ENCODE measurements at places on chromosomes 5 and 9. TPM values are rescaled to one million over a fixed set of nuclear protein-coding genes. Genes with fewer than 3 reads are reported as not detected.

GRCh38 chr5:122310889-122311288 is 1.1 kb upstream of the SNCAIP start:
- H3K27me3 ChIP-seq: peaks cover 26% of the 10 kb centered on the region
- no peaks in the 10 kb centered on the region for H3K36me3 ChIP-seq
- H3K27ac ChIP-seq: no peak overlapping the region
- H3K4me3 ChIP-seq: no peak overlapping the region

DNA sequence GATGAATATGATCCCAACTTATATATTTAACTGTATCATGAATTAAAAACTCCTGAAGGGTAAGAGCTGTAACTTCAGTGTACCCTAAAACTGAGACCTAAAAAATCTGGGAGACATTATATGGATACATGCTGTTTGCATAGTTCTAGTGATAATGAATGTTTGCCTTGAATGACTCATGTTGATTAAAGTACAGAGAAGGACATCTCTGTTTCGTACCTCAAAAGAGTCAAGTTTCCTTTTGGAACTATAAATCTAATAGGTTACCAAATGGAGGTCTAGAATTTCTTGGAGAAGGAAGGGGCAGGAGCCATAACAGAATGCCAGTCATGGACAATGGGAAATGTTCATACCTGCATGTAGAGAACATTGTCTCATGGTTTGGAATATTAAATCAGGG is 168.1 kb downstream of the SNCAIP start:
- no peaks in the 10 kb centered on the region for H3K36me3 ChIP-seq
- no peak for DNase-seq
- no peaks in the 10 kb centered on the region for H3K4me1 ChIP-seq
- H3K4me3 ChIP-seq: no peak overlapping the region

GRCh38 chr5:65020492-65020891 is 251.8 kb downstream of the CWC27 start:
- no peaks in the 10 kb centered on the region for H3K27me3 ChIP-seq
- H3K4me3 ChIP-seq: no peak overlapping the region
- no peaks in the 10 kb centered on the region for H3K36me3 ChIP-seq
- H3K4me1 ChIP-seq: no peaks in the 10 kb centered on the region
- no peak overlapping the region for H3K27ac ChIP-seq

DNA sequence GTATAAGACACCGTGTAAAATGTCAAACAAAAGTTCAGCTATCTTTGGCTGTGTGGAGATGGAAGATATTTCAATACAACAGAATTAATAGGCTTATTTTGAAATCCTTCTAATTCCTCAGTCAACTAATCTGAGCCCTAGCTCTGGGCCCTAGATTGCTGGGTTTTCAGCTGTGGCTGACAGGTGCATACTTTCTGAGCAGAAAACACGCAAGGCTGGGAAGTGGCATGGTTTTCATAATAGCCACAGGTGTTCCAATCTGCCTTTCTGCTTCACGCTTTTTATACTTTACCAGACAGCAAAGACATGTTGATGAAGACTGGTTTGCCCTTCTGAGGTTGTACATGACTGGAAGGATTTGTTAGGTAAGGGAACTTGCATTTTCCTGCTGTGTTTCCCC is 20.7 kb upstream of the XPA start:
- H3K4me1 ChIP-seq: no peaks in the 10 kb centered on the region
- no peak for DNase-seq
- H3K36me3 ChIP-seq: no peaks in the 10 kb centered on the region
- no peak overlapping the region for H3K27ac ChIP-seq
- no peak overlapping the region for H3K4me3 ChIP-seq
- no peaks in the 10 kb centered on the region for H3K27me3 ChIP-seq

- H3K4me3 ChIP-seq: no peak overlapping the region
- no peak overlapping the region for H3K27ac ChIP-seq
- no peaks in the 10 kb centered on the region for H3K27me3 ChIP-seq
These were observed 17.3 kb upstream of the ZNF474 start for GRCh38 chr5:122112063-122112462.

- peak overlapping the region; percentile 78 for H3K27ac ChIP-seq
- H3K27me3 ChIP-seq: no peaks in the 10 kb centered on the region
- H3K4me3 ChIP-seq: peak overlapping the region; percentile 8
- DNase-seq: no peak
These were observed 41.6 kb upstream of the EQTN start for GRCh38 chr9:27338527-27338903.

- peak overlapping the region; percentile 97 for H3K4me3 ChIP-seq
- no peaks in the 10 kb centered on the region for H3K27me3 ChIP-seq
- H3K36me3 ChIP-seq: peaks cover 10% of the 10 kb centered on the region
- peak; percentile 61 for DNase-seq
These were observed 547 bp downstream of the CLTA start for GRCh38 chr9:36191290-36191645.

DNA sequence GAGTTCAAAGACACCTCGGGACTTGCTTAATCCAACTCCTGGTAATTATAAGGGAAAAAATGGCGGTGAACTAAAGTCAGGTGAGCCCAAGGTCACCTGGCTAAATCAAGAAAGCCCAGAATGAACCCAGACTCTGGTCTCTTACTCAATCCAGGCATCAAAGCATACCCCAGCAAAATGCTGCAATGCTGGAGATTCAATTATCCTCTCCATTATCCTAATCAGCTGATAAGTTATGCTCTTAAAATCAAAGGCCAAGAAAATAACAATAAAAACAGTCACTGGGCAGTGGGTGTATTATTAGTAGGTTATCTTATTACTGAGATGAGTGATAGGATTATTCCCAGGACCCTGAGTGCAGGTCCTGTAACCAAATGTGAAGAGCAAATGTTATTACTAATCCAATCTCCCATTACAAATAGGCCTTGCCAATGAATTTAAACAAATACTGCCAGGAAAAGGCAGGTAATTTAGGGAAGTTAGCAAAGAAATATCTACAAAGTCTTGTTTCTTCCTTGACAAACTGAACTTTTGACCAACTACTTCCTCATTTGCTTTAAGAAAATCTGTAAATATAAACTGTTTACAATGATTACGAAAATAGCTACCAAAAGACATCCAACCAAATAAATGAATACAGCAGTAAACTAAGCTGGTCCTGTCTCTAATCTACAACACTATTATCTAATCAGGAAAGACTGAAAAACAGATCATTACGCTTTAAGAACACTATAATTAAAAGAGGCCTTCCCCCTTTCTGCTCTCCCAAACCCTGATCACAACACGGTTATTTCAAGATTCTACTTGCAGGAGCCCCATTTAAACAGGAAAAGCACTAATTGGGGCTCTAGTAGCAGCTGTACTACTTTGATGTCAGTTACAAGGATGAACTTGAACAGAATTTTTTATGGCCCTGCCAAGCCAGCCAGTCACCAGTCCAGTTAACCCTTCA is 103.2 kb downstream of the MED27 start:
- H3K27me3 ChIP-seq: no peaks in the 10 kb centered on the region
- peaks cover 20% of the 10 kb centered on the region for H3K4me1 ChIP-seq
- no peaks in the 10 kb centered on the region for H3K36me3 ChIP-seq
- H3K4me3 ChIP-seq: no peak overlapping the region

DNA sequence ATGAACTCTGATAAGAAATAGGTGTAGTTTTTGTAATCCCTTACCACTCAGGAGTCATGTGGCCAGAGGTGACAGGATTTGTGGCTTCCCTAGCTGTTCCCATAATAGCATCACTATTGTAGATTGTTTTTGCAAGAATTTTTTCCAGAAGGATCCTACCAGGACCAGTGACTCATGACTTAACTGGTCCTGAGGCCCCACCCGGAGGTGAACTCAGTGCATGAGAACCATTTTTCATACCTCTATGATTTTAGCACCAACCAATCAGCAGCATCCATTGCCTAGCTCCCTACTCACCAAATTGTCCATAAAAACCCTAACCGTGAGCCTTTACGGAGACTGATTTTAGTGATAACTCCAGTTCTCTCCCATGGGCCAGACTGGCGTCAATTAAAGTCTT is 484.8 kb downstream of the PSAT1 start:
- no peak overlapping the region for H3K4me3 ChIP-seq
- no peak for DNase-seq
- no peaks in the 10 kb centered on the region for H3K36me3 ChIP-seq
- no peak overlapping the region for H3K27ac ChIP-seq
- no peaks in the 10 kb centered on the region for H3K27me3 ChIP-seq
- no peaks in the 10 kb centered on the region for H3K4me1 ChIP-seq

DNA sequence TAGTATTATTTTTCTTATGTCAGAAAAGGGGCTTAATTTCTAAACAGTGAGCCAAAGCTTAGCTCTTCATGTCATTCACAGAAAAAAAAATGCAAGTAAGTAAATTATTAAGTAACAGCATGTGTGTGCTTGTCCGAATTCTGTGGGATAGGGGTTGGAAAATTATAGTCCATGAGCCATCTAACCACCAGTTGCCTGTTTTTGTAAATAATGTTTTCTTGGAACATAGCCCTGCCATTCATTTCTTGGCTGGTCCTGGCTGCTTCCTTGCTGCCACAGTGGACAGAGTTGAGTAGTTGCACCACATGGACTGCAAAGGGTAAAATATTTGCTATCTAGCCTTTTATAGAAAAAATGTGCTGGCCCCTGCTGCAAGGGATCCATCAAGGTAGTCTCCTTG is 513.7 kb upstream of the WWC1 start:
- no peak overlapping the region for H3K27ac ChIP-seq
- no peak for DNase-seq
- H3K36me3 ChIP-seq: no peaks in the 10 kb centered on the region
- H3K4me3 ChIP-seq: no peak overlapping the region

- peaks cover 6% of the 10 kb centered on the region for H3K4me1 ChIP-seq
- no peak overlapping the region for H3K4me3 ChIP-seq
- H3K27ac ChIP-seq: peak overlapping the region; percentile 68
- no peak for DNase-seq
- H3K36me3 ChIP-seq: no peaks in the 10 kb centered on the region
- no peaks in the 10 kb centered on the region for H3K27me3 ChIP-seq
These were observed 60.9 kb upstream of the GNE start for GRCh38 chr9:36319183-36319582.

DNA sequence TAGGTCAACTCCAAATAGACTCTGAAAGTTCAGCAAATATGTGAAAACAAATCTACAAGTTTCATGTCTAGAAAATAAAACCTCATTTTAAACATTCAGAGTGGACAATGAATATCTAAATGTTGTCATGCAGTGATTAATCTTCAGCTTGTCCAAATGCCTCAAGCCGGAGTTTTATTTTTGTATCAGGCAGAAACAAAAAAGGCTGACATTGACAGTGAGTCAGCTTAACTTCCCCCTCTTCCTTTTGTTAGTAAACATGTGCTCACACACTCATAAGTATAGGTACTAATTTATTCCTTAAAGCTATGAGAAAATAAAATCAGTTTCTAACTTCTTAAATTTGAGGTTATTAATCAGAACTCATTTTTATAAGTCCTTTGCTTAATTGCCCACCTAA is 467.9 kb upstream of the DAB2 start:
- H3K27ac ChIP-seq: no peak overlapping the region
- H3K36me3 ChIP-seq: no peaks in the 10 kb centered on the region
- DNase-seq: no peak
- no peaks in the 10 kb centered on the region for H3K4me1 ChIP-seq

- peak overlapping the region; percentile 4 for H3K4me3 ChIP-seq
- no peak for DNase-seq
- peaks cover 36% of the 10 kb centered on the region for H3K4me1 ChIP-seq
- no peaks in the 10 kb centered on the region for H3K27me3 ChIP-seq
These were observed 29.8 kb upstream of the SEC16A start for GRCh38 chr9:136512651-136513071.

DNA sequence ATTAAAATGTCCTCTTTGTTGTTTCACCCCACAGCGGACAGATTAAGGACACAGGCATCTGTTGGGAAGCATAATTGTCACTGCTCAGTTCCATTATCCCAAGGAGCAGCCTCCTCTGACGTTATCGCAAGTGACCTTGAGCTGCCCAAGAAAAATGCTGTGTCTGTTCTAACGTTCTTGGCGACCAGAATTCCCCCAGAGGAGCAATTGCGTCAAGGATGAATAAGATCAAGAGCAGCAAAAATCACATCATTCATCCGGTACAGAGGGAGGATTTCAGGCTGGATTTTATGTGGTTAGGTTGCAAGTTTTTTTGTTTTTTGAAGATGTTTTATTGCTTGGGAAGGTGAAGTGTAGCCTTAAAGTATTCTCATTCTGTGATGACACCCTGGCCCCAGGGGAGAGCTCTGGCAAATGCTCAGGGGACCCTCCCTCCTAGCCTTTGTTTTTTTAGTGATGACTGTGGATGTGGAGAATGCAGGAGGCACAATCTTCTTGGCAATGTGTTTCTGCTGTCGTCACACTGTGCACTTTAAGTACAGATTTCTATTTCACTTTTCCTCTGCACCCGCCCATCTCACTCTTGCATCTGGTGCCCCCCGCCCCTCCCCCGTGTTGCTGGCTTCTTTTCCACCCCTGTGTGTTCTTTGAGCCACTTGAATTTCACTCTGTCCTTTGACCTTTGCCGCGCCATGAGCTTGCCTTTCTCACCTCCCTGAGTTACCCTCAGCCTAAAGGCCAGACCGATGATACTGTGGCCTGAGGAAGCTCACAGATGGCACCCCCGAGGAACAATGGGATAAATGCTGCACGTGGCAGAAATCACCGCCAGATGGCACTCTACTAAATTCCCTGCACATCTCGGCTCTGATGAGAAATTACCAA is 308.5 kb downstream of the RAB3C start:
- H3K4me1 ChIP-seq: peaks cover 16% of the 10 kb centered on the region
- DNase-seq: peak; percentile 57
- peak overlapping the region; percentile 67 for H3K27ac ChIP-seq
- H3K4me3 ChIP-seq: no peak overlapping the region
- no peaks in the 10 kb centered on the region for H3K27me3 ChIP-seq

GRCh38 chr9:90132866-90133265 is 509.8 kb downstream of the DIRAS2 start:
- H3K36me3 ChIP-seq: no peaks in the 10 kb centered on the region
- no peak for DNase-seq

- peaks cover 5% of the 10 kb centered on the region for H3K4me1 ChIP-seq
- no peaks in the 10 kb centered on the region for H3K27me3 ChIP-seq
- H3K36me3 ChIP-seq: no peaks in the 10 kb centered on the region
- no peak overlapping the region for H3K4me3 ChIP-seq
These were observed 235.2 kb downstream of the NR3C1 start for GRCh38 chr5:143168171-143168741.

GRCh38 chr9:35962126-35962906 is 4.4 kb upstream of the OR2S2 start:
- no peak overlapping the region for H3K4me3 ChIP-seq
- no peak for DNase-seq
- no peaks in the 10 kb centered on the region for H3K4me1 ChIP-seq
- no peaks in the 10 kb centered on the region for H3K27me3 ChIP-seq
- H3K36me3 ChIP-seq: no peaks in the 10 kb centered on the region

PCDHB5 gene
- total RNA-seq: 1.8 TPM

LCN1 gene
- not detected for total RNA-seq

SLC22A4 gene
- 8.5 TPM for total RNA-seq

TRIM41 gene
- 29.1 TPM for total RNA-seq

TRIO gene
- 148 TPM for total RNA-seq

FIBCD1 gene
- total RNA-seq: 1.3 TPM

CD180 gene
- 4.9 TPM for total RNA-seq

NR2F1 gene
- 42.6 TPM for total RNA-seq

CCL21 gene
- 138 TPM for total RNA-seq

HTR1A gene
- total RNA-seq: not detected

ORM2 gene
- 3.1 TPM for total RNA-seq

CCDC69 gene
- total RNA-seq: 79.0 TPM

MOCS2 gene
- total RNA-seq: 28.8 TPM
